ENCODE measurements at places on chromosomes 6 and 20. TPM values are rescaled to one million over a fixed set of nuclear protein-coding genes. Genes with fewer than 3 reads are reported as not detected.

GRCh38 chr20:47667531-47668312 lies 117.6 kb downstream of the SULF2 start:
- H3K27ac ChIP-seq, result no peak overlapping the region
- no peak overlapping the region for H3K4me3 ChIP-seq
- DNase-seq, result no peak
- H3K4me1 ChIP-seq, result no peaks in the 10 kb centered on the region
- H3K36me3 ChIP-seq, result peaks cover 16% of the 10 kb centered on the region

Gene SIRPB2
- 4.8 TPM for total RNA-seq

Gene ANKRD66
- total RNA-seq, result not detected

DNA sequence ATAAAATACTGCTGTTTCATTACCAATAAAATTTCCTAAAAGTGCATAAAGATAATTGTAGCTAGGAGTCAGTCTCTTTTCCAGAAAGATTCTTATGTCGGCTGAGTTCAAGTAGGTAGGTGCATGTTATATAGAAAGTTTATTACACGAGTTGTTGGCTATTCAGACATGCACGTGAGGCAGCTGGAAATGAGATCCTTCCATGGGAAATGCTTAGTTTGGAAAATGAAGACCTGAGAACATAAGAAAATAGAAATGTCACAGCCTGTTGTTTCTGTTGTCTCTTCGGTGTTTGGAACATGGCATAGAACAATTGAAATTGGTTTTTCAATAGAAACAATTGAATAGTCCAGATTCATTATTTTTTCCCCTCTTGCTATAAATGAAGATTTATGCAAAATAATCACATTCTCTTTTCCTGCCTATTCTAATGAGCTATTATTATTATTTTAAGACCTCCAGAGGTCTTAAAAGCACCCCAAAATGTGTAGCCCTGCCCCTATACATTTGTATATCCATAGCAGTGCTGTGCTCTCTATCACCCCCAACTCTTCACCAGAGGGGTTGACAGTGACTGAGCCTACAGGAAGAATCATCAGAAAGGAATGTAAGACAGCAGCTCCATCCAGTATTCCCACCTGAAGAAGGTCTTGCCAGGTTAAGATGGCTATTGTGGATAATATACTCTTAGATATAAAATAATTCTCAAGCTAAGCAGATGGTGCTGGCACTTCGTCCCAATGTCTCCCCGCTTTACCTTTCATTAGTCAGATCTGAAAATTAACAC lies 82.2 kb downstream of the ZDHHC14 start:
- H3K4me3 ChIP-seq, result no peak overlapping the region
- H3K27ac ChIP-seq, result no peak overlapping the region
- H3K4me1 ChIP-seq, result peaks cover 9% of the 10 kb centered on the region
- DNase-seq, result no peak
- H3K36me3 ChIP-seq, result no peaks in the 10 kb centered on the region
- no peaks in the 10 kb centered on the region for H3K27me3 ChIP-seq

Gene C4A
- 98.2 TPM for total RNA-seq

DNA sequence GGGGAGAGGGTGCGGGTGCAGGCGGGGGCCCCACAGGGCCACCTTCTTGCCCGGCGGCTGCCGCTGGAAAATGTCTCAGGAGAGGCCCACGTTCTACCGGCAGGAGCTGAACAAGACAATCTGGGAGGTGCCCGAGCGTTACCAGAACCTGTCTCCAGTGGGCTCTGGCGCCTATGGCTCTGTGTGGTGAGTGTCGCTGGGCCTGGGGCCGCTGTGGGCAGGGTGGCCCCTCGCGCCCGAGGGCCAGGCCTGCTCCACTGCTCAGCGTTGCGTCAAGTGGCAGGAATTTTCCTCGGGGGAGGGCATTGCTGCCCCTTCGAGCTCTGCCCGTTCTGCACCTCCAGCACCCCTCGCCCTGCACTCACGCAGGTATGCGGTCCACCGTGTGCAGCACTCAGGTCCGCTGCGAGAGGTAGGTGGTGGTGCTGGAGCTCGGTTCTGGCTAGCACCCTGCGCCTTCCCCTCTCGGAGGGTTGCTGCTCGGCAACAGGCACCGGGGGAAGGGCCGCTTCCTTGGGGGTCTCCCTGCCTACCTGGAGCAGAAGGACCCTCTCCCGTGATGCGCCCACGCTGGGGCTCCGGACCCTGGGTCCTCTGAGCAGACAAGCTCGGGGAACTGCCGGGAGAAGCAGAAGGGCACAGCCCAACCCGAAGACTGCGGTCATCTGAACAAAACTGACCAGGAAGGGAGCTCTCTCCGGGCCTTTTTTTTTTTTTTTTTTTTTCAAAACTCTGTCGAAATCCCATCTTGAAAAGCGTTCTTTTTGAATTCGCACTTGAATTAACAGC lies 674 bp downstream of the MAPK14 start:
- DNase-seq, result peak; percentile 79
- peaks cover 10% of the 10 kb centered on the region for H3K27me3 ChIP-seq
- peaks cover 47% of the 10 kb centered on the region for H3K4me1 ChIP-seq

GRCh38 chr6:107646176-107646575 lies 156.3 kb downstream of the SOBP start:
- no peaks in the 10 kb centered on the region for H3K4me1 ChIP-seq
- no peaks in the 10 kb centered on the region for H3K27me3 ChIP-seq
- H3K36me3 ChIP-seq, result no peaks in the 10 kb centered on the region
- H3K4me3 ChIP-seq, result no peak overlapping the region

DNA sequence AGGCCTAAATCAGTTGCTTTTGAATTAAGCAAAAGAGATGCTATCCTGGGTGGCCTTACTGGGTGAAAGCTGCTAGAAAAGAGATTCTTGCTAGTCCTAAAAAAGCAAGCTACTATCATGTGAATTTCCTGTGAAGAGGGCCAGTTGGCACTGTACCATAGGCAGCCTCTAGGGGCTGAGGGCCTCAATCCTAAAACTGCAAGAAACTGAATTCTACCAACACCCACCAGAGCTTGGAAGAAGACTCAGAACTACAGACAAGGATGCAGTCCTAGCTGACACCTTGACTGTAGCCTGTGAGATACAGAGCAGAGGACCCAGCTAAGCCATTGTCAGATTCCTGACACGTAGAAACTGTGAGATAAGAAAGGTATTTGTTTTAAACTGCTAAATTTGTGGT lies 24.5 kb downstream of the CLIC5 start:
- H3K4me3 ChIP-seq, result no peak overlapping the region
- DNase-seq, result no peak
- no peaks in the 10 kb centered on the region for H3K36me3 ChIP-seq
- no peaks in the 10 kb centered on the region for H3K4me1 ChIP-seq
- no peaks in the 10 kb centered on the region for H3K27me3 ChIP-seq
- H3K27ac ChIP-seq, result no peak overlapping the region

GRCh38 chr20:45857882-45858216 lies 435 bp downstream of the ZSWIM3 start:
- H3K27ac ChIP-seq, result peak overlapping the region; percentile 84
- peak overlapping the region; percentile 75 for H3K4me3 ChIP-seq
- no peak for DNase-seq
- H3K36me3 ChIP-seq, result peaks cover 5% of the 10 kb centered on the region
- no peaks in the 10 kb centered on the region for H3K27me3 ChIP-seq

Gene TMX4
- total RNA-seq, result 11.7 TPM

GRCh38 chr20:37438464-37439222 lies 82.4 kb upstream of the NNAT start:
- H3K4me3 ChIP-seq, result no peak overlapping the region
- H3K4me1 ChIP-seq, result no peaks in the 10 kb centered on the region
- H3K36me3 ChIP-seq, result no peaks in the 10 kb centered on the region
- no peak overlapping the region for H3K27ac ChIP-seq
- no peak for DNase-seq
- H3K27me3 ChIP-seq, result no peaks in the 10 kb centered on the region

DNA sequence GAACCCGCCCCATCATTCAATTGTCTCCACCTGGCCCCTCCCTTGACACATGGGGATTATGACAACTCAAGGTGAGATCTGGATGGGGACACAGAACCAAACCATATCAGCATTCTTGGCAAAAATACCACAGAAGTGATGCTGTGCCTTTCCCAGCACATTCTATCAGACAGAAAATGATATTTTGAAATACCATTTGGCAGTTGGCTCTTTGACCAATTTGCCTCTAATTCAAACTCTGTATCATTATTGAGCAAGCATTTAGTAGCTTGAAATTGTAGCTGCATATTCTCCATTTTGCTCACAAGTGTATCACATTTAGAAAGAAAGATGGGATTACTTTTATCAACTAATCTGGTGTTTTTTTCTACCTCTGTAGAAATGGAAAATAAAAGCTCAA lies 64.0 kb downstream of the PLCB1 start:
- H3K4me3 ChIP-seq, result no peak overlapping the region
- H3K27ac ChIP-seq, result peak overlapping the region; percentile 34
- no peaks in the 10 kb centered on the region for H3K36me3 ChIP-seq
- DNase-seq, result no peak

Gene SLC2A10
- total RNA-seq, result 52.7 TPM

DNA sequence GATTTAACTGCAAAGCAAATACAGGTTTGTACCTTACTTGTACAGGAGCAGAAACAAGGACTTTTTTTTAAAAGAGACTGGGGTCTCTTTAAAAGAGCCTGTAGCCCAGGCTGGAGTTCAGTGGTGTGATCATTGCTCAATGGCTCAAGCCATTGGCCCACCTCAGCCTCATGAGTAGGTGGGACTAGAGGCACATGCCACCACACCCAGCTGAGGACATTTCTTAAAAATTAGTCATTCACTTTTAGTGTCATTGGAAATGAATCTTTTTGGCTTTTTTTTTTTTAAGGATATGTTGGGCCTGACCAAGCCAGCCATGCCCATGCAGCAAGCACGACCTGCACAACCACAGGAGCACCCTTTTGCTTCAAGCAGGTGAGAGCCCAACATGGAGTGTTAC lies 16.9 kb downstream of the SEC23B start:
- H3K27me3 ChIP-seq, result no peaks in the 10 kb centered on the region

DNA sequence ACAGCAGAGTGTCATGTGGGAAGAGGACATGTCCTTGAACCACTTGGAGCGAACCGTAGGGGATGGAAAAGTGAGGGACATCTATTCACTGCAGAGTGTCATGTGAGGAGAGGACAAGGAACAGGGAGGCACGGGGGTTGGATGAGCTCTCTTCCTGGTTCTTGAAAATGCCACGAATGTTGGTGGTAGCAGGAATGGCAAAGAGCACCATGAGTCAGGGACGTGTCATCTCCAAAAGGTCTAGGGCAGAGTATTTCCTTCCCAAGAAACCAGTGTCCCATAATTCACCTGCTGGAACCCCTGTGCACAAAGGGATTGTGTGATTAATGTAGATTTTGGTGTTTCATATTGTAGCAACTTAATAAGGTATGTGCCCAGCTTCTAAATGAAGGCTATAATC lies 136.8 kb downstream of the BFSP1 start:
- H3K36me3 ChIP-seq, result no peaks in the 10 kb centered on the region
- no peaks in the 10 kb centered on the region for H3K27me3 ChIP-seq
- H3K4me3 ChIP-seq, result no peak overlapping the region
- no peaks in the 10 kb centered on the region for H3K4me1 ChIP-seq
- H3K27ac ChIP-seq, result no peak overlapping the region

DNA sequence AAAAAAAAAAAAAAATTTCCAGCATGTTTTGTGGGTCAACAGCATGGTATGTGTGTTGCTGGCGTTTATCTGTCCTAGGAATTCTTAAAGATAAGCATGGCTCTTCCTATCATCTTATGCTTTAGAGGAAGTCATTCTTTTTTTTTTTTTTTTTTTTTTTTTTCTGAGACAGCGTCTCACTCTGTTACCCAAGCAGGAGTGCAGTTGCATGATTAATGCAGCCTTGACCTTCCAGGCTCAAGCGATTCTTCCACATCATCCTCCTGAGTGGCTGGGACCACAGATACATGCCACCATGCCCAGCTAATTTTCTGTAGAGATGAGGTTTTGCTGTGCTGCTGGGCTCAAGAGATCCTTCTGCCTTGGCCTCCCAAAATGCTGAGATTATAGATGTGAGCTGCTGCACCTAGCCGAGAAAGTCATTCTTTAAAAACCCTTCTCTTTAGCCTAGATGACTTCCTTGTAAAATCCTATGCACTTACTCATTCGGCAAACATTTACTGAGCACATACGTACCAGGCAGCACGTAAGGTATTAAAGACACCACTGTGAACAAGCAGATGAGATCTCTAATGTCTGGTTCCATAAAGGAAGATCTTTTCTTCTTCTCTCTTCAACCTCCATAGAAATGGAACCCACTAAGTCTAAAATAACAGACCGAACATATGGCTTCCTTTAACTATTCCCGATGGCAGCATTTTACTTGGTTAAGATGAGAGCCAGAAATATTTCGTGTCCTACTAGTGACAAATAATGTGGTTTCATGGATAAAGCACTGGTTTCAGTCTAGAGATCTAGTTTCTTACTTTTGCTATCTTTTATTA lies 122.4 kb downstream of the RIN2 start:
- no peaks in the 10 kb centered on the region for H3K36me3 ChIP-seq
- H3K27ac ChIP-seq, result peak overlapping the region; percentile 63
- no peak overlapping the region for H3K4me3 ChIP-seq
- H3K4me1 ChIP-seq, result no peaks in the 10 kb centered on the region
- H3K27me3 ChIP-seq, result no peaks in the 10 kb centered on the region
- DNase-seq, result peak; percentile 62

Gene WFDC5
- total RNA-seq, result not detected

- H3K27ac ChIP-seq, result no peak overlapping the region
- H3K4me1 ChIP-seq, result no peaks in the 10 kb centered on the region
- H3K27me3 ChIP-seq, result peaks cover 3% of the 10 kb centered on the region
- DNase-seq, result peak; percentile 43
- no peaks in the 10 kb centered on the region for H3K36me3 ChIP-seq
Observed at GRCh38 chr6:10465629-10466499, 51.0 kb upstream of the TFAP2A start.

- no peak overlapping the region for H3K4me3 ChIP-seq
- peaks cover 13% of the 10 kb centered on the region for H3K27me3 ChIP-seq
- no peaks in the 10 kb centered on the region for H3K36me3 ChIP-seq
- H3K4me1 ChIP-seq, result peaks cover 12% of the 10 kb centered on the region
- DNase-seq, result no peak
- H3K27ac ChIP-seq, result peak overlapping the region; percentile 60
Observed at GRCh38 chr20:3686421-3686820, 4.6 kb upstream of the ADAM33 start.

- DNase-seq, result no peak
- no peak overlapping the region for H3K4me3 ChIP-seq
- no peaks in the 10 kb centered on the region for H3K4me1 ChIP-seq
- H3K27ac ChIP-seq, result no peak overlapping the region
- H3K27me3 ChIP-seq, result no peaks in the 10 kb centered on the region
Observed at GRCh38 chr6:83696674-83697073, 12.2 kb downstream of the SNAP91 start.

Gene PRSS16
- 13.8 TPM for total RNA-seq

Gene NMBR
- not detected for total RNA-seq

Gene MCHR2
- not detected for total RNA-seq

All from stomach (tissue), 19 donors.